ENCODE measurements at places on chromosomes 4 and X. TPM values are rescaled to one million over a fixed set of nuclear protein-coding genes. Genes with fewer than 3 reads are reported as not detected.

DNA sequence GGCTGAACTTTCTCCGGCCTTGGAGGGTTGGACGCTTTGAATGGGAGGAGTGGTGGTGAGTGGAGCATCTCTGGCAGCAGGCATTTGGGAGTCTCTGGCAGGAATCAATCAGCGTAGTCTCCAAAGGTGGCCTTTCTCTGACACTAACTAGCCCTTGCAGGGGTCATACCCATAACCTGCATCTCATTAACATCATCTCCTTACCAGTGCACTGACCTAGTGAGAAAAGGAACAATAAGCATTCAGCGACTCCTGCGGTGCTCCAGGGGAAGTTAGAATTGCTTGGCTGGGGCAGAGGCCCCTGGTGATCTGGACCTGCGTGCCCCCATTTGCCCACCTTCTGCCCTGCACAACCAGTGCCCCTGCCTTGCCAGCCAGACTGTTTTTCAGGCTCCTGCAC is 161.9 kb downstream of the PTTG2 start:
- DNase-seq, result no peak

- DNase-seq, result peak; percentile 2
These were observed 345.1 kb upstream of the TACR3 start for GRCh38 chr4:104064646-104065577.

DNA sequence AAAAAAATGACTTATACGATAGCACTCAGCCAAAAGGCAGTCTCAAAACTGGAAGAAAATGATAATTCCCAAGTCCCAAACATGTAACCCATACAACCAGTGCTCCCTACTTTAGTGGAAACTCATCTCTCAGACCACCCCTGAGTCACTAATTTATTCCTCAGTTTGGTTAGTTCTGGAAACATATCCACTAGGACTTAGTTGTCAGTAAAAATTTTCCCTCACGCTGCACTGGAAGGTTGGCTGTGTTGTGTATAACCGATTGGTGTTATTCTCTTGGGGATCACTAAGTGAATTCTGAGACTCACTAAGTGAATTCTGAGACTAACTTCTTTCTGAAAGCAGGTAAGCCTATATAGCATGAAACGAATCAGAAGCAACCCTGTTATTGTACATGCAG is 48.5 kb upstream of the GAB1 start:
- DNase-seq, result no peak

GRCh38 chr4:6248394-6248793 is 21.3 kb upstream of the WFS1 start:
- no peak for DNase-seq

The XK gene
- polyA plus RNA-seq, result 1.3 TPM

- DNase-seq, result no peak
These were observed 161.4 kb upstream of the PACRGL start for GRCh38 chr4:20538905-20539304.

DNA sequence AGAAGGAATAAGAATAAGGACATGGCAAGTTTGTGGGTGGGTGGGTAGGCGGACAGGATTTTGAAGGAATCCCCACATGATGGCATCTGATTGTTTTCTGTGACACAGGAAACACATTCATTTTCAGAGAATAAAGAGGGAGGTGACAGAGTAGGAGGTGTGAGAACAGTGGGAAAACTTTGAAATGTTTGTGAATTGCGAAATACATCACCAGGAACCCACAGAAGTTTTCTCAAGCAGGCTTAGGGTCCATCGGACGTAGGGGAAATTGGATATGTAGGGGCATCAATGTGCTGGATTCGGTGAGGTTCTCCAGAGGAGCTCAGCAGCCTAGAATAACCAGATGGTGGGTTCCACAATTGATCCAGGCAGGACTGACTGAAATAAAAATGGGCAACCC is 171.6 kb downstream of the GLRA2 start:
- DNase-seq, result no peak

- no peak for DNase-seq
These were observed 38.7 kb downstream of the LONRF3 start for GRCh38 chrX:119013164-119013563.
